ENCODE measurements at places on chromosomes 1 and 21.

- DNase-seq, result no peak
These were observed 44.7 kb downstream of the CDC42BPA start for GRCh38 chr1:227273557-227273956.

GRCh38 chr1:204258213-204259115 lies 44.7 kb upstream of the GOLT1A start:
- peak; percentile 16 for DNase-seq

DNA sequence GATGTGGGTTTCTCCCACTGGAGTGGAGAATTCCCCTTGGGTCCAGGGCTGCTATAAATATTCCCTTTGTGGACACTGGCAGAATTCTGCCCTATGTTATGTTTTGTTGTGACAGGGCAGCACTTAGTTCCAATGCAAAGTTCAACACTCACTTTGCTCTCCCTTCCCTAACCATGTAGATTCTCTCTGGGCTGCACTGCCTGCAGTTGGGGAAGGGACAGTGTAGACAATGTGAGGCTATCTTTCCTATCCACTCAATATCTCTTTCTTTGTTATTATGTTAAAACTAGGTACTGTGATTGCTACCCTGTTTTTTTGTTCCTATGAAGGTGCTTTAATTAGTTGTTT lies 19.6 kb downstream of the GPR88 start:
- DNase-seq, result no peak

GRCh38 chr1:77238462-77238861 lies 19.2 kb upstream of the PIGK start:
- DNase-seq, result no peak

- no peak for DNase-seq
These were observed 250.8 kb downstream of the KCNJ6 start for GRCh38 chr21:37665230-37666024.

DNA sequence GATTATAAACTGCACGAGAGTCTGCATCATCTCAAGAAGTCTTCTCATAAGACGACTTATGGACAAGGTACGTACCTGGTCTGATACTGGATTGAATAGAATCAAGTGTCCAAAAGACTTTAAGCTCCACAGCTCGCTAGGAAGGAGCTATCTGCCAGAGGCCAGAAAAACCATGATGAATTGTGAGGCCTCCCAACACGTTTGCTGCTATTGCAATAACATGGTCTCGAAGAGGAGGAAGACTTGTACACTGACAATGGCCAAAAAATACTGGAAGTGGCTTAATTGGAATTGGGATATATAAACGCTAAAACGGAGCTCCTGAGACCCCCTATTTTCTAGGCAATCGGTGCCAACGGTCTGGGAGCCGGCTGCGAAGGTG lies 534 bp downstream of the DNAJC28 start:
- DNase-seq, result no peak

- no peak for DNase-seq
These were observed 259.9 kb downstream of the HHIPL2 start for GRCh38 chr1:222288053-222288452.

GRCh38 chr1:43768168-43768567 lies 60.8 kb downstream of the ST3GAL3 start:
- DNase-seq, result no peak

- no peak for DNase-seq
These were observed 43.4 kb upstream of the GPR88 start for GRCh38 chr1:100494393-100495084.

DNA sequence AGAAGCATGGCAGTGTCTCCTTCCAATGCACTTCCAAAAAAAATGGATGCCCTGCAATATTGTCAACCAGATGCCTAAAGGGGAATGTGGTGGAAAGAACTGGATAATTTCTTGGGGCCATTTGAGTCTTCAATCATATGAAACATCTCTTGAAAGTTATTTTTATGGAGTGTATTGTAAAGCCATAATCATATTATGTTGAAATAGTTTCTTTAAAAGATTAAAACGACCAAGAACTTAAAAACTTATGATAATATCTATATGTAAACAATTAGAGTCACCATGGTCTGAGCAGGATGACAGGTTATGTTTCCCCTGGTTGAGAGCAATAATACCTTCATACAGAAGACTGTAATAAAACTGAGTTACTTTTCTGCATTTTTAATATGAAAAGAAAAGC lies 457.2 kb downstream of the PCP4 start:
- no peak for DNase-seq

DNA sequence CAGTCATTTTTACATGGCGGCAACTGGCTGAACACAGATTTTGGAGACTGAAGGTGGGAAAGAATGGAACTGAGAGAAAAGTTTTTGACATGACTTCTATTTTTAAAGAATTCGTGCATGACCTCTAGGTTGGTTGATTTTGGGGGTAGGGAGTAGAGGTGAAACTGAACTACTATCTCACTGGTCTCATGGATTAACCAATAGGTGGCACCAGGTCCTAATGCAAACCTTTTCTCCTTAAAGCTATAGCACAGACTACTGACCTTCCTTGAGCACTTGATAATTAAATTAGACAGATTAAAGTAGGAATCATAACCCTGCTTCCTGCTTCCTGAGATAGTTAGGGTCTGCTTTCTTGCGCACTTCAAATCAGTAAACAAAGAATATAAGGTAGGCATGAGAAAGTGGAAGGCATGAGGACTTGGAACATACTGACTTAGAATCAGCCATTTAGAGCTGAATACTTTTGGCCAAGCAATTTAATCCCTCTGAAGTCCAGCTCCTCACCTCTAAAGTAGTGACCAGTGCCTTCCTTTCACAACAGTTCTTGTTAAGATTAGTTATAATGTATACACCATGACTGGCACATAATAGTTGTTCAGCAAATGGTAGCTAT lies 206.0 kb downstream of the CENPF start:
- no peak for DNase-seq

DNA sequence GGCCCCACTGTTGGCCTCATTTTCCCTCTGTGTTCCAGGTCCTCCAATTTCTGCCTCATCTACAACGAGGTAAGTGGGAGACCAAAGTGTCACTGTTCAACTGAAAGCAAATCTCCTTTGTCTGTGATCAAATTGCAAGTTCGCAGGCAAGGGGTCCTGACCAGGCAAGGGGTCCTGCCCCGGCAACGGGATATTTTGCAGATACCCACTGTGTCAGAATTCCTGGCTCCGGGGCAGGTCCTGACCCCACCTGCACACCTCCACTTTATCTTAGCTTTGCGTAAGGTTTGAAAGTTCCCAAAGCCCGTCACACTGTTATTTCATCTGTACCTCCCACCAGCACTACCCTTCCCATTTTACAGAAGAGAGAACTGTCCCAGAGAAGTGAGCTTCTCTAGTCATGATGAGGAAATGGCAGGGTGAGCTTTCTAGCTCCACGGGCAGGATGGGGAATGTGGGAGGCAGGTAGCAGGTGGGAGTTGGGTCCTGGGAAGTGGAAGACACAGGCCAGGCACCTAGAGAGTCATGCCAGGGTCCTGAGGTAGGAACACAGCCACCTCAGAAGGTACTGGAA lies 32.0 kb upstream of the CSF1 start:
- DNase-seq, result no peak

GRCh38 chr1:32918179-32918578 lies 17.0 kb upstream of the TMEM54 start:
- no peak for DNase-seq

DNA sequence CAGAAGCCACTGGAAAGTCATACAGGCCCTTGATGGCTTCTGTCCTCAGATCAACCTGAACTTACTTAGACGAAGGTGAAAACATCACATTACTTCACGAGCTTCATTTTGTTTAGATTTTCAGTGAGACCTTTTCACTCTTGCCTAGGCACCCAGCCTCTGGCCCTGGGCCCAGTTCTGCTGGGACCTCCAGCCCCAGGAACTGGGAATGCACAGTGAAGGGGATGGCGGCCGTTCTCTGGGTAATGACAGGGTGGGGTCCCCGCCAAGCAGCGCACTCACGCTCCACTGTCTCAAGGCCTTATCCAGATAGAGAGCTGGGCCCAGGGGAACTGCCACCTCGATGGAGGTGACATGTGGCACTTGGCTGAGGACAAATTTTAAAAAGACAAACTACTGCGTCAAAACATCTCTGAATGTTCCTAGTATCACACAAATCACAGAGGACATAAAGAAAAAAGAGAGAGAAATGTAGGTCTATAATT lies 54.8 kb downstream of the NPHP4 start:
- DNase-seq, result no peak

DNA sequence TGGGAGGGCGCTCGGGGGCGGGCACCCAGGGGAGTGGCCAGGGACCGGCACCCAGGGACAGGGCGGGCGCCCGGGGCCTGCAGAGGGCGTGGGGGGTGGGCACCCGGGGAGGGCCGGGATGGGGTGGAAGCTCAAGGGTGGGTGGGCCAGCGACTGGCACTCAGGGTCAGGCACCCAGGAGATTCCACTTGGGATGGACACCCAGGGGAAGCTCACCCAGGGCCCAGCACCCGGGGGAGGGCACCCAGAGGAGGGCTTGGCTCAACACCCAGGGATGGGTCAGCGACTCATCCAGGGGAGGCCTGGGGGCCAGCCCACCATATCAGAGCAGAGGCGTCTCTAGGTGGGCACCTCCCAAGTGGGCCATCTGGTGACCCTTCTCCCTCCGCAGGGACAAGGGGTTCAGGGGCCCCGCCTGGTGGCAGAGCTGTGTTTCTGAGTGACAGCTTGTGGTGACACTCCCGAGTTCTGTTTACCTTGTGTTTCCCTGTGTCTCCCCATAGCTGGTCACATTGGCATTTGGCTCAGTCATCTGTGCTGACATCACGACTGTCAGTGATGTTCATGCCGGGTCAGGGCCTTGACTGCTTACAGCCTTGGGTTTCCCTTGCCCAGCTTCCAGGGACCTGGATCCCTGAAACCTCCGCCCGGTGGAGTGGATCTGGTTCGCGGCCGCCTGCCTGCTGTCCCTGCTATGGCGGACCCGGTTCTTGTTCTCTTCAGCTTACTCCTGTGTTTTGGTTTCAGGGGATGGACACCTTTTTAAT lies 749 bp downstream of the IBA57 start:
- DNase-seq, result peak; percentile 44

Measured in activated naive CD4-positive, alpha-beta T cell treated with anti-CD3 and anti-CD28 coated beads, Interleukin-2, amount 50 U/mL, for 16 hours (primary cell).